ENCODE measurements at places on chromosomes 4 and X.

DNA sequence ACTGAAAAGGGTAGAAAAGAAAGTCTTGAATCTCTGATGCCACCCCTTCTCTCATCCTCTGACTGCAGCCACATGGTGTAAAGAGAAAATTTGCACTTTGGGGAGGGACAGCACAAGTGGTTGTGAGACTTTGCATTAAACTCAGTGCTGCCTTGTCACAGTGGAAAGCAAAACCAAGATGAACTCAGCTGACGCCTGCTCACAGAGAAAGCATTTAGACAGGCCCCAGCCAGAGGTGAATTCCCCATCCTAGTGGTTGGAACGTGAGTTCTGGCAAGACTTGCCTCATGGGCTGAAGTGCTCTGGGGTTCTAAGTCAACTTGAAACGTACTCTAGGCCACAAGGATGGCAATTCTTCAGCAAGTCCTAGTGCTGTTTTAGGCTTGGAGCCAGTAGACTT, 1101.4 kb downstream of the ADGRL3 start:
- DNase-seq: no peak

- DNase-seq: no peak
Observed at GRCh38 chr4:2159931-2160330, 82.0 kb downstream of the HAUS3 start.

GRCh38 chr4:139988863-139989765, 164.9 kb downstream of the MAML3 start:
- no peak for DNase-seq

GRCh38 chrX:115531818-115532403, 29.1 kb upstream of the PLS3 start:
- DNase-seq: no peak

DNA sequence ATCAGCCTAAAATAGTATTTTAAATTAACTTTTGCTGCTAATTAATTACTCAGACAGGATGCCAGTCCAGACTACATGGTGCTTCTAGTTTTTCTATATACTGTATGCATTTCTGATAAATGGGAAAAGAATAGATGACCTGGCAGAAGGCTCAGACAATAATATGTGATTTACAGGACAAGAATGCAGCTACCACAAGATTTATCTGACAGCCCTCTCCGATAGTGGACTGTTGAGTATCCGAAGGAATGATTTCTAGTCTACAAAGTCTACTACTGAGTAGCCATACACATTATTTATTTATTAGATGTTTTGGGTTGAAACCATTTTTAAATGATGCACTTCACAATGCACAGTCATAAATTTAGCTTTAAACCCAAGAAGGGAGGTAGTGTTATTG, 212.8 kb downstream of the MAB21L2 start:
- DNase-seq: no peak

DNA sequence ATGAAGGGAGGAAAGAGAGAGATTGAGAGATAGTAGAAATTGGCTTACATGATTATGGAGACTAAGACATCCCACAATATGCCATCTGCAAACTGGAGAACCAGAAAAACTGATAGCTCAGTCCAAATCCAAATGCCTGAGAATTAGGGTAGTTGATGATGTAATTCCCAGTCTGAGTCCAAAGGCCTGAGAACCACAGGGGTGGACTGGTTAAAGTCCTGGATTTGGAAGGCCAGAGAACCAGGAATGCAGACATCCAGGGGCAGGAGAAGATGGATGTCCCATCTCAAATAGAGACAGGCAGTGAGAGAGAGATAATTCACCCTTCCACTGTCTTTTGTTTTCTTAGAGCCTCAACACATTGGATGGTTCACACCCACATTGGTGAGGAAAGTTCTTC, 345.7 kb upstream of the SPANXN4 start:
- no peak for DNase-seq

- no peak for DNase-seq
Observed at GRCh38 chrX:25012433-25012735, 3.4 kb downstream of the ARX start.

DNA sequence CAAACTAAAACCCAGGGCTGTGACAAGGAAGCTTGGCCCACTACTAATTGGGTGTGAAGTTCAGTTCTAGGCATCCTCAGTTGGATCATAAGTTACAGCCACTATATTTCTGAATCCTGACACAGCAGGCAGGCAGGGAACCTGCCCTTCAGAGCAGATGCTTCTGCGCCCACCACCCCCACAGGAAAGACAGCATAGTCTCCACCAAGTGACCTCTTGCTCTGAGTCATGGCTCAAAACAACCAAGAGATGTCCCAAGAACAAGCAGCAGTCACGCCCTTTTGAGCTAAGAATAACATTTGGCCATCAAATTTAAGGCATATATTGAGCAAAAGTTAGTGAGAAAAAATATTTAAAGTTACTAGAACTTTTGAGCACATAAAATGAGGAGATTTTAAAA, 170.7 kb upstream of the SMARCAD1 start:
- DNase-seq: no peak

Measured in NCI-H1417 (cell line).